ENCODE measurements at places on chromosomes 5 and 9.
A peak's percentile ranks its signal among the peaks of the same experiment; 100 is the strongest.

DNA sequence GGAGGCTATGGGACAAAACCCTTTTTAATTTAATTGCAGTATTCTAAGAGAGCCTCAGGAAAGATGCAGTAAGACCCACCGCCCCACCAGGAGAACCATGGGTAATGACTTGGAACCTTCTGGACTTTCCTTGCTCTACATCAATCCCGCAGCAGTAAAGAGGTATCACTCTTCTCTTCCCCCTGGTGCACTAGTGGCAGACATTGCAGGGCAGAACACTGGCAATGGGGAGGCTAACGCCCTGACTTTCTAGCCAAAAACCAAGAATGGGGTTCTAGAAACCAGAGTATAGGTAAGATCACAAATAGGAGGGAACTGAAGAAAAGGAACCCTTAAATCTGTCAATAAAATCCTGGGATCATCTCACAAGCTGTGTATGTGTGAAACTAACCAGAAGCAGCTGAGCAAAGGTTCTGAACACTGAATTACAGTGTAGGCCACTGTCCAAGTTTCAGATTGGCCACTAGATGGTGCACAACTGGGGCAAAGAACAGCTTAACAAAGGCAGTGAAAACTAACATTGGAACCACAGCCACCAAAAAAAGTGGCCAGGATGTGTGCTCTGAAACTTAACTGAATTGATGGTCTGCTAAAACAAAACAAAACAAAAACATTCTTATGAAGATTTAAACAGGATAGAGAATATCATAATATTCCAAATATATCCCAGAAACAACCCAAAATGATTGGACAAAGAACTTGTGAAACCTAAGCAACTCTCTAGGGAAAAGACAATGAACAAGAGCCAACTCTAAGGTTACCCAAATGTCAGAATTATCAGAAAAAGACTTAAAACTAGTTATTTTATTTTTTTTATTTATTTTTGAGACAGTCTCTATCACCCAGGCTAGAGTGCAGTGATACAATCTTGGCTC, 6.6 kb upstream of the FAM151B start:
- peak; percentile 61 for DNase-seq

DNA sequence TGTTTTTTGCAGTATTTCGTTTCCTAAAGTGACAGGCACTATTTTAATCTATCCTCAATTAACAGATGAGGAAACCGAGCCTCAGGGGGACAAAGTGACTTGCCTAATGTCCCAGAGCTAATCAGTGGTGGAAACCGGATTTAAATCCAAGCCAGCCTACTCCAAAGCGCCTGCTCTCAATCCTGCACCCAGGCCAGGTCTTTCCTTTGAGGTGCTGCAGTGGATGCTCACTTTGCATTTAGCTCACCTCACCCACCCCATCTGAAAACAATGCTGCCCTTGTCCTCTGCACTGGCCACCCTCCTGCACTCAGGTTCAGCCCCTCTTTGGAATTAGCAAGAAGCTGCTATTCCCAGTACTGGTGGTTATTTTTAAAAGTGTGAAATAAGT, 16.0 kb downstream of the ANGPTL2 start:
- DNase-seq: no peak

- no peak for DNase-seq
Measured at GRCh38 chr9:134192951-134193731, 28.8 kb upstream of the RNU6ATAC start.

- DNase-seq: no peak
Measured at GRCh38 chr5:131252824-131253171, 11.1 kb upstream of the CDC42SE2 start.

DNA sequence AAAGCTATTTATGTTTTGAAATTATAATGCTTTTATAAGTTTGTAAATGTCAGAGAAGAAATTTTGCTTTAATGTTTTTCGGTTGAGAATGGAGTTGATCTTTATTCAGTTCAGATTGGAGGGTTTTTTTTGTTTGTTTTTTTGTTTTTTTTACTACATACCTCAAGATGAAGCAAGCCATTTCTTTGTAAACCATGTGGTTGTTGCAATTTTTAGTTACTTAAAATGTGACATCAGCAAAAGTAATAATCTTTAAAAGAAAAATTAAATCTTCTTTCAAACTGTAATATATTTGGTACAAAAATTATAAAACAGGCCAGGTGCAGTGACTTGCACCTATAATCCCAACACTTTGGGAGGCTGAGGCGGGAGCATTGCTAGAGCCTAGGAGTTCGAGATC, 102.6 kb downstream of the CDC42SE2 start:
- DNase-seq: no peak

DNA sequence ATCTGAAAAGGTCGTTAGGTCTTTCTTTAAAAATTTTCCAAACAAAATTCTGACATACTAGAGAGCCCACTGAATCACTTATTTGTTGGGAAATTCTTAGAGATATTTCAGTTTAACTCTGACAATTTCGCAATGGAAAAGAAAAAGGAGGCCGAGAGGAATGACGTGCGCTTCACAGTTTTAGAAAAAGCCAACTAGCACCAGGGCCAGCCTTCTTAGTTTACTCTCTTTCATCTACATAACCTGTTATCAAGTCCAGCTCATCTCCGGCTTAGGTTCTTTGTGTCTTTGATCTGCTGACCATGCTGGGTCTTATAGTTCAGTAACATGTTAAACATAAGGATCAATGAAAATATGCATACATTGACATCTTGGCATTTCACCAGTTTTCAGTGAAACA, 201.7 kb upstream of the TAS2R1 start:
- DNase-seq: no peak

DNA sequence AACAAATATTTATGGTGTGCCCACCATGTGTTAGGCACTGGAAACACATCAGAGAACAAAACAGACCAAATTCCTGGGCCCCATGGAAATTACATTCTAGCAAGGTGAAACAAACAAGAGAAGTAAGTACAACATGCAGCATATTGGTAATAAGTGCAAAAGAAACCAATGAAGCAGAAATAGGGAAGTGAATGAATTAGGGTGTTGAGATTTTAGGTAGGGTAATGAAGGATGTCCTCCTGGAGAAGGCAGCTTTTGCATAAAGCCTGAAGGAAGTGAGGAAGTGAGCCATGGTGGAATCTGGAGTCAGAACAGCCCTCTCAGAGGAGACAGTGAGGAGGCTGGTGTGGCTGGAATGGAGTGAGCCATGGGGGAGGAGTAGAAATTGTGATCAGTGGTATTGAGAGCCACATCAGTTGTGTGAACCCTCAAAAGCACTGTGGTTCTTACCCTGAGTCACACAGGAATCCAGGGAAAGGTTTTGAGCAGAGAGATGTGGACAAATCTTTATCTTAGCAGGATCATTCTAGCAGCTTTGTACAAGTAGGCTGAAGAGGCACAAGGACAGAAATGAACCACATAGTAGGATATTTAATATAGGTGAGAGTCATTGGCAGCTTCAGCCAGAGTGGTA, 52.7 kb upstream of the ARL15 start:
- DNase-seq: no peak

- DNase-seq: no peak
Measured at GRCh38 chr9:135360617-135361016, 119.0 kb upstream of the PPP1R26 start.

- no peak for DNase-seq
Measured at GRCh38 chr5:180358694-180359093, 5.6 kb upstream of the GFPT2 start.

DNA sequence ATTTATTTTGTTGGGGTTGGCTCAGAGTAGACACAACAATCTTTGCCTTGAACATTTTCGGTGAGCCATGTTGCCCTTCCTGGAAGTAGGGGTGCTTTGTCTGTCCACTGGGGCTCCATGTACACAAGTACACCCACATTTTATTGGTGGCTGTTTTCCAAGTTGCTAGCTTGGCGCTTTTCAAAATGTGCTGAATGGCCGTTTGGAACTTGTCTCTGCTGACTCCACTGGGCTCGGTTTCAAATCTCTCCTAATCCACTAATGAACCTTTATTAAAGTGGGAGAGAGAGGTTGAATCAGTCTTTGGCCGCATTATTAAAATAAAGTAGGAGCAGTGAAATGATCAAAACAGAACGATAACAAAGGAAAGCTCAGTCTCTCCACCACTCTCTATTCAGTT, 64.6 kb upstream of the TAF11L2 start:
- DNase-seq: no peak

- DNase-seq: no peak
Measured at GRCh38 chr5:81065492-81065891, 105.3 kb downstream of the RASGRF2 start.

GRCh38 chr5:107329850-107330249, 340.9 kb downstream of the EFNA5 start:
- DNase-seq: no peak

DNA sequence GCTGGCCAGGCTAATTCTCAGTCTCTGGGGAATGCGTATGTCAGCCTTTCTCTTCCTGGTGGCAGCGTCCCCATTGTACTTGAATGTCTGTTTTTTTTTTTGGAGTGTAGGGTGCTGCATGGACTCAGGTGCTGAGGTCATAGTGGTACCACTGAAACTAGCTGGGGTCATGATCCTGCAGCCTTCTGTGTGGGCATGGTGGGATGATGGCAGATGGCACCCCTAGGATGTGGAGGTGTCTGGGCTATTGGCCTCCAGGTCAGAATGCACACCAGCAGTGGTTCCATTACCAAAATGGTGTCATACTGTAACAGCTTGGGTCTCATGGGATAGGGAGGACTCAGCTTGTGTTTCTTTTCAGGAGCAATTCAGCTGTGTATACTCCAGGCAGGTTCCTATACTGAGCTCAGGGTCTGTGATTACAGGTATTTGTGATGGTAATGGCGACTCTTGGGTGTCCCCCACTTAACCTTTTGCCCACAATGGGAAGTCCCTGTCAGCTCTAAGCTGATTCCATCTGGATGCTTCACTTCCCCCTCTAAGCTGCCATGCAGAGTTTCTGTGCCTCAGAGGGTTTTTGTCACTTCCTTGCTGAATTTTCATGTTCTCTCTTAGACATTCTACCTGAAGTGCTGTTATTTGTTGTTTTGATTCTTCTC, 17.9 kb downstream of the HSD17B4 start:
- DNase-seq: no peak

- peak; percentile 10 for DNase-seq
Measured at GRCh38 chr5:170522211-170523141, 18.7 kb downstream of the KCNIP1 start.

DNA sequence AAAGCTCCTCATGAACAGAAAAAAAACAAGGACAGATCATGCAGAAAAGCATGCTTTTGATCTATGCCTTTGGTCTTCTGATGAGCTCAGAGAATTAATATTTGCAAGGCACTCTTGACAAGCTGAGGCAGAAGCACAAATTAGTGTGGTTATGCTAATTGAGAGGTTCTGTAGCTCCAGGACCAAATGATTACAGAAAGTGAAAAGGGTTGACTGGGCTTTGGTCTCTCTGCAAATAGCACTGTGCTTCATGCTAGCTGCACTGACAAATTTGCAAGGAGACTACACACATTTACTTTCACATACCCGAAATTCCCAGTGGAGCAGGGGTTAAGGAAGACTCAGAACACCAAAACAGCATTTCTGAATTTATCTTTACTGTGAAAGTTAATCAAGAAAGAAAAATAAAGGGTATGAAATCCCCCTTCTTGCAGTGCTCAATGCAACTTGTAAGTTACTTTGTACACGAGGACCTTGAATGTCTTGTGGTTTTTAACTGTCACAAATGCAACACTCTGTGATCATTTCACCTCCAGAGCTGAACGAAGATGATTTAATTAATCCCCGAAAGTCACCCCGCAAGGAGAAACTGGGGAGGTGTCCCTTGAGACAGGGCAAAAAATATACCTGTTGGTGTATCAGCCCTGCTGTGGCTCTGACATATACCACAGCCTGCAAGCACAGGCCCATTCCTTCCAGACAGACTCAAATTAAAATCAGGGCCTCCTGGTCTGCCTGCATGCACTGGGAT, 11.9 kb downstream of the RAPGEF1 start:
- DNase-seq: no peak

DNA sequence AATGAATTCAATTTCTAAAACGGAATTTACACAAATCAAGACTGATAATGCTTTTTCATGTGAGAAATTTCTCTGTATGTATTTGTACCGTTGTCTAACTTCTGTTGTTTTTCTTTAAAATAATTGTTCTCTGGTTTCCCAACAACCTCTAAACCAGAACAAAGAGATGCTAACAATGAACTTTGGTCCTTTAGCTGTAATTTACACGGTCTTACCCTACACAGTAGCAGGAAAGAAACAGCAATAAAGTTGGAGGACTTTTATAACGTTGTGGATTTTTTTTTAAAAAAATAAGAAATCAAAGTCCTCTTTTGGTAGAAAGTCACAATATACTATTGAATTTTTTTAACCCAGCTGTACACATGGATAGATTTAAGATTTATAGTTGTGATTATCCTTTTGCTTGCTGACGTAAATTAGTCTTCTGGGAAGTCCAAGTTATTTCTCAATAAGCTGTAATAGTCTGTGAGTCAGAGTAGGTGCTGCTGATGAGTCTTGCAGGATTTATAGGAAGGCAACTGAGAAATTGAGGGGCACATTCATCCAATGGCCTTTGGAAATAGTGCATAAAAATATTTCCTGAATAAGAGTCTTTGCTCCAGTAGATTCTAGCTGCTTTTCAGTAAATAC, 76.8 kb upstream of the PCSK1 start:
- DNase-seq: peak; percentile 82

GRCh38 chr5:124736082-124736804, 10.2 kb downstream of the ZNF608 start:
- peak; percentile 76 for DNase-seq

GRCh38 chr5:168796593-168797580, 217.7 kb upstream of the PANK3 start:
- no peak for DNase-seq

GRCh38 chr9:119707228-119707845, 338.1 kb upstream of the BRINP1 start:
- no peak for DNase-seq

DNA sequence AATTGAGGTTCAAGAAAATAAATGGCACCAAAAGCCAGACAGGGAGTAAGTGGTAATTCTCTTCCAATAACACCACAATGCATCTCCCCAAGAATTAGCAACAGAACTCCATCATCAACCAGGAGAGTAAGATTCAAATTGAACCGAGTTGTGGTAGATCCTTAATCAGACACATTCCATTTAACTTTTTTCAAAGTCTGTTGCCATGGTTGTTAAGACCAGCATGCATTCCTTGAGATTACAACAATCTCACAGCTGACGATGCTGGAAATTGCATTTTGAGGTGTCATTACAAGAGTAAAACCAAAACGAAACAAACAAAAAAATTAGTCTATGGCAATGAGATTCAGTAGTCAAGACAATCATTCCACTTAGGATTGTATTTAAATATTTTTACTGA, 78.9 kb upstream of the ZNF462 start:
- no peak for DNase-seq

DNA sequence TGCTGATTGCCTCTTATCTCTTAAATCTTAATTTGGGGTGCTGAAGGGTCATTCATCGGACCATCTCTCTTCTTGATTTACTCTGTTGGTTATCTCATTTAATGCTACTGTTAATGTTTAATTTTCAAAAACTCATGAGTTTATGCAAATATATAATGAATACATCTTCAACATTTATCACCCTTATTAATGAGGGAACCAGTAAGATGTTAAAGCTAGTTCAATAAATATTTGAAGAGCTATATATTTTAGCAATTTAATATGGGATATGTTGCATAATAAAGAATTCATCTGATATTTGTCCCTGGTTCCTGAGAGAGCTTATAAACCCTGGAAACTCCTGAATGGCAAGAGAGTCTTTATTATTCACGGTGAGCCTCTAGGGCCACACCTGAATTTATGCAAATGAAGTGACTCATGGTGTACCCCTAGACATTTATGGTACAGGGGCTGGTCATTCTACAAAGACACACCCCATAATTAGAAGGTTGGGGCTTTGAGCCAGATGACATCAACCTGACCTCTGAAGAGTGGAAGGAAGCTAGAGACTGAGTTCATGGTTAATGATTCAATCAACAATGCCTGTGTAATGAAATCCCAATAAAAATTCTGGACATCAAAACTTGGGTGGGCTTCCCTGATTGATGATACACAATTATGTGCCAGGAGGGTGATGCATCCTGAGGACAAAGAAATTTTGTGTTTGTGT, 339.5 kb upstream of the ZNF608 start:
- DNase-seq: no peak
